ENCODE measurements at places on chromosomes 2 and 18.

GRCh38 chr2:121098556-121098955 lies 186.4 kb downstream of the TFCP2L1 start:
- no peak for DNase-seq

GRCh38 chr2:42900289-42900891 lies 108.0 kb upstream of the HAAO start:
- no peak for DNase-seq

DNA sequence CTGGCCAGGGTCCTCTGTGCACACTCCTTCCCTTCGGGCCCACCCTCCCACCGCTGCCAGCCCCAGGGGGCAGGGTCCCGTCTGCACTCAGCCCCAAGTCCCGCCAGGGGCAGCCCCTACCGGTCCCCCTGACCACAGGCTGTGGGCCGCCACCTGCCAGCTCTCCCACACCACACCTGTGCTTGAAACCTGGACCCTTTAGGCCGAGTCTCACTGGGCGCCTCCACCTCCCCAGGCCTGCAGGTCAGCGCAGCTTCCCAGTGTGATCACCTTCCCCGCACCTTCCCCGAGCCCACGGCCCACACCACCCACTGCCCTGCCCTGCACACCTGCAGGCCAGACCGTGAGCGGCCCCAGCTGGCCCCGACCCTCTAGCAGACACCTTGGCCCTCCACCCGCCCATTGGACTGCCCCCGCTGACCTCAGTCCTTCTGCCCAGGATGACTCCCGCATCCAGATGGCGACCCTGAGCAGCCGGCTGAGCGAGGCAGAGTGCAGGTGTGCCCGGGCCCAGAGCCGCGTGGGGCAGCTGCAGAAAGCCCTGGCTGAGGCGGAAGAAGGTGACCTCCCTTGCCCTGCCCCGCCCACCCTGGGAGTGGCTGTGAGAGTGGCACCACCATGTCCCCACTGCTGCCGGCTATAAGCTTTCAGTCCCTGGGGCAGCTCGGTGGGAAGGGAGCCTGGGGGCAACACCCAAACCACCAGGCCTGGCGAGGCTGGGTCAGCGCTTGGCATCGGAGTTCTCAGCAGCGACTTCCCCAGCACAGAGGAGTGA lies 31.3 kb upstream of the SNED1 start:
- DNase-seq: no peak

- DNase-seq: no peak
Measured at GRCh38 chr18:46705521-46705920, 48.5 kb upstream of the LOXHD1 start.
